ENCODE measurements at places on chromosomes 6 and 20.

- no peak for DNase-seq
Measured at GRCh38 chr20:17140894-17141293, 85.9 kb upstream of the PCSK2 start.

DNA sequence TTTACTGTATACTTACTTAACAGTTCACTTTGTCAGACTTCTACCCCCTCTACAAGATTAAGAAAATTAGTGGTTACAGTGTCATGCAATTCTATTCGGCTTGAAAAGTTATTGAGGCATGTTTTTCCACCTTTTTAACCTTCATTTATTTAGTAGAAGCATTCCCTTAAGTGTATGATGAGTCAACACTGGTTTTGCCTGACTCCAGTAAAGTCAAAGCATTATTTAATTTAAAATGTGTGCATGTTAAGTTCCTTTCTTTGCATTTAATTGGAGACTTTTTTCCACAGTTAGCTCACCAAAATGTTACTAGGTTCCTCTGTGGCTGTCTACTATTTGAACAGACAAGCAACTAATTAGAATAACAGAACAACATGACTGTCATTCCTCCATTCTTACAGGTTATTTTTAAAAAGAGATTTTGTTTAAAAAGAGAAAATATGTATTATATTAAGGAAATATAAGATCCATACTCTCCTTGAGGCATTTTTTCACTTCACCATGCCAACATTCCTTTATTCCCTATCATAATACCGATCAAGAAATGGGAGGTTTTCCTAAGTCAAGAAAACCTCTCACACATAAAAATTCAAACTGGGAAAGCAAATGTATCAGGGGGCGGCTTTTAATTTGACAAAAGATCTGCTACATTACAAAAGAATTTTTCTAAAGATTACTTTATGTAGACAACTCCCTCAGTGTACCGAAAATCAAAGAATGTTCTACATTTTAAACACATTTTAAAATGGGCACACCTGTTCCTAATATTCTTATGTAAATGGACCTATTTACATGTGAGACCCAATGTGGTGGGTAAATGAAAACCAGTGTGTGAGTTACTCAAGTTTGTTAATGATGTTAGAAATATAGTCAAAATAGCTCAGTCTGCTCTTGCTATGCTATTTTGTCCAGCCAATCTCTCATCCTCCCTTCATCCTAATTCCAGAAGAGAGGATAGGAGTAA, 361.2 kb downstream of the UTRN start:
- DNase-seq, result no peak

GRCh38 chr20:17023806-17024205, 203.0 kb upstream of the PCSK2 start:
- no peak for DNase-seq

GRCh38 chr6:71287926-71288227, 734 bp upstream of the OGFRL1 start:
- DNase-seq, result no peak

GRCh38 chr6:153538491-153538890, 407.4 kb upstream of the RGS17 start:
- DNase-seq, result no peak
